ENCODE measurements at places on chromosomes 12 and 14.

GRCh38 chr12:124742111-124742510 is 121.6 kb downstream of the SCARB1 start:
- no peak for DNase-seq

DNA sequence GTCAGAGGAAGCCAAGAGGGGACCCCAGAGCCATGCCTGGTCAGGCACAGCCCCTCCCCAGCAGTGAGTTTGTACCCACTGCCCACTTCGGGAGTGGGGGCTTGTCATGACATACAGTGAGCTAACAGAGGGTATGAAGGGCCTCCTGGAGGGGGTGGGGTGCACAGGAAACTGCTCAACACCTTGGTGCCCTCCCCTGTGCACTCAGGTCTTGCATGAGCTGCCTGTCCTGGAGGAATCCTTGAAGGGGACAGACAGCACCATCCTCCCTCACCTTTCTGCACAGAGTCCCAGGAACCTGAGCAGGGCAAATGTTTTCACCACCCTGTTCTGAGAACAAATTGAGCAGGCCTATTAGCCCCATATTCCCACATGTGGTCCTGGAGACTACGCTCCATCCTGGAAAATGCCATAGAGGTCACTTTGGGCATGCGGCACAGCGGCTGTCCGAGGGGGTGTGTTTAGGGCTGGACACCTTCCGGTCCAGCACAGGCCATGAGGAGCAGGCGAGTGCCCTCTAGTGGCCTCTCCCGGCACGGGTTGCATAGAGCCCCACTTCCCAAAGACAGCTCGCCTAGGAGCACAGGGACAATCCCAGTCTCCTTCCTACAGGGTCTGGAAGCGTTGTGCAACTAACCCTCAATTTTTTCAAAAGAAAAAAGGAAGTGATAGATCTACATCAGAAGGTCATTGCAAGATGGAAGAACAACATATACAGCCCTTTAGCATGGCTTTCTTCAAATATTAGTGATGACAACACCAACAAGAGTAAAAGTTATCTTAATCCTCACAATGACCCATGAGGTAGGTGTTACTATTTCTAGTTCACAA is 31.9 kb upstream of the ZFP36L1 start:
- no peak for DNase-seq

DNA sequence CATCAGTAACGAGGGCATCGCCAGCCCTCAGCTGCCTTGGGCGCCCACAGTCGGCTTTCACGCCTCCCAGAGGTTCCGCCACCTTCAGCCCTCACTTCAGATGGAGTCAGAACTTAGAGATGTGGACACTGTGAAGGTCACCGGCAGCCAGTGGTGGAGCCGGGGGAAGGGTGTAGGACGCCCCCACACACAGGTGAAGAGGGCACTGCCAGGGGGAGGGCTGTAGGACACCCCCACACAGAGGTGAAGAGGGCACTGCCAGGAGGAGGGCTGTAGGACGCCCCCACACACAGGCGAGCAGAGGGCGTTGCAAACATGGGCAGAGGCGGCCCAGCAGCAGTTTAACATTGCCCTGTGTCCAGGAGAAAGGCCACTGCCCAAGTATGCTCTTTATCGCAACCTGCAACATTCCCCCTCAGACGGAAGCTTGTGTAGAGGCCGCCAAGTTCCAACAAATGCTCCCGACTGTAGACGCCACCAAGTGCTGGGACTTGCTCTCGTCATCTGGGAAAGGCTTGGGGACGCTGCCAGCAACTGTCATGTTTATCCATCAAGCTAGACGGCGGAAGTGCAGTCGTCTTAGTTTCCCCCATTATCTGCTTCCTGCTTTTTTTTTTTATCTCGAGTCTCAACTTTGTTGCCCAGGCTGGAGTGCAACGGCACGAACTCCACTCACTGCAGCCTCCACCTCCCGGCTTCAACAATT is 4.9 kb upstream of the ANKLE2 start:
- DNase-seq: no peak

GRCh38 chr12:96769400-96769799 is 137.7 kb upstream of the NEDD1 start:
- no peak for DNase-seq

DNA sequence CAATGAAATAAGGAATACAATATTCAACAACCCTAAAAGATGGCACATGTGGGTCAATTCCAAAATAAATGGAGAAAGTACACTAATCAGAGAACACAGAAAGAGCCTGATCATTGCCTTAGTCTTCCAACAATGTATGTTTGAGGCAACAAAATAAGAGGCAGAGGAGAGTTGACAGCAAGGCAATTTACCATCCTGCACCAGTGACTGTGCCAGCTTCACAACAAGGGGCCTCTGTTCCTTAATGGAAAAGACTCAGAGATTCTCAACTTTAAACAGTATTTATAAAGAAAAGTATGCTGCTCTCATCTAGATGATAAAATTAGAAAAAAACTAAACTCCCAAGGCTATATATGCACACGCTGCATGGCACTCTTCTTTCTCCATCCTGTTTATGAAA is 25.9 kb downstream of the EPS8 start:
- DNase-seq: no peak

GRCh38 chr12:92634202-92634601 is 68.6 kb upstream of the PLEKHG7 start:
- DNase-seq: no peak

GRCh38 chr14:64507376-64508156 is 3.0 kb downstream of the ZBTB1 start:
- DNase-seq: no peak

DNA sequence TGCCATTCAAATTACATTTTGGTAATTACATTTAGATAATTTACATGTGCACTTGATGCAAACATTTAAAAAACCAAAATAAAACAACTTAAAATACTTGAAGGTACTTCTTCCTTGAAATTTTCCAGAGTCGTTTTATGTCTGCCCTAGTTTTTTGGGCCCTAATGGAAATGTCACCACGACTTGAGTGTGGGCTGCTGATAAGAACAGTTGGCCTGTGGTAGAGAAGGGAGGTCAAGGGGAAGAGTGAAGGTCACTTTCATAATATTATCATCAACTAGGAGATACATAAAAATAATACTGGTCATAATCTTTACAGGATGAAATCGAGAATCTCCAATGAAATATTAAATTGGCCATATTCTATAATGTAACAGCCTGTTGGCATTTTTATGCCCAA is 23.1 kb downstream of the ZDHHC17 start:
- DNase-seq: no peak

GRCh38 chr14:103523575-103523954 is 935 bp upstream of the CKB start:
- no peak for DNase-seq

- no peak for DNase-seq
Observed at GRCh38 chr14:36553656-36554260, 28.7 kb downstream of the NKX2-8 start.

DNA sequence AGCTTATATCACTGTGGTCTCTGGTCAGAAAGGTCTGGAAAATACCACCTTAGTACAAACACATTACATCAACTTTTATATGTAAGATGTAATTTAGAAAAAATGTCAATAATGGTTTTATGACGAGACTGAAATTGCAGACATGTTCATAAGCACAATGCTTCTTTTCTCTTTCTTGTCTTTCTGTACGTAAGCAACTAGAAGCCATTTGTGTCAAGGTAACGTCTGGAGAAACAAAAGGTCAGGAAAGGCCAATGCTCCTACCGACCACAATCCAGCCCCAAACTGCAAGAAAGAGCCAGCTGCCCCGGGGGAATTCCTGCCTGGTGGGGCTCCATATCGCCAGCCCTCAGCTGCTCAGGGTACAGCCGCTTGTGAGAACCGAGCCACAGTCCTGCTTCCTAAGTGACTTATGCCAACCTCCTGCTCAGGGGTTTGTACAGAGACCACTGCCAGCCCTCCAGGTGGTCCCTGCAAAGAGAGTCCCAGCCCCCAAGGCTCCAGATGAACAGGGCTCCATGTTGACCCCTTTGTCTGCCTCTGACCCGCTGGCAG is 6.3 kb downstream of the ZNF839 start:
- DNase-seq: no peak

DNA sequence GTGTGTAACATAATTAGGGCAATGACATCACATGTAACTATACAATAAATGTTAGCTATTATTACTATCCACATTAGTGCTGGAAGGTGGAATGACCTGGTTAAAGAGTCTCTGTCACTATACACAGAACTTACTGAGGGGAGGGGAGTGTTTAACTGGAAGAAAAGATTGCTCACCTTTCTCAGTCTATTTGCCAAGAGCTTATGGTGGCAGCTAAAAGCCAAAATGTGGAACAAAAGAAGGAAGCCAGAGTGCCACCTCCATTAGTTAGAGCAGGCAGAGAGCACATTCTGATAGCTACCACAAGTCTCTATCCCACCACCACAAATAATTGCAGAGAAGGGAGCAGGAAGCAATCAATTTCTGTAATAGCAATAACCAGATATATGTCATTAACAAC is 124.4 kb downstream of the MED13L start:
- no peak for DNase-seq

- DNase-seq: no peak
Observed at GRCh38 chr14:81105378-81105777, 115.4 kb downstream of the GTF2A1 start.

- DNase-seq: no peak
Observed at GRCh38 chr14:63454863-63455622, 88.1 kb downstream of the PPP2R5E start.

- no peak for DNase-seq
Observed at GRCh38 chr12:54017027-54017788, 8.4 kb downstream of the HOXC8 start.

- no peak for DNase-seq
Observed at GRCh38 chr12:2501464-2502191, 293.1 kb upstream of the FKBP4 start.

DNA sequence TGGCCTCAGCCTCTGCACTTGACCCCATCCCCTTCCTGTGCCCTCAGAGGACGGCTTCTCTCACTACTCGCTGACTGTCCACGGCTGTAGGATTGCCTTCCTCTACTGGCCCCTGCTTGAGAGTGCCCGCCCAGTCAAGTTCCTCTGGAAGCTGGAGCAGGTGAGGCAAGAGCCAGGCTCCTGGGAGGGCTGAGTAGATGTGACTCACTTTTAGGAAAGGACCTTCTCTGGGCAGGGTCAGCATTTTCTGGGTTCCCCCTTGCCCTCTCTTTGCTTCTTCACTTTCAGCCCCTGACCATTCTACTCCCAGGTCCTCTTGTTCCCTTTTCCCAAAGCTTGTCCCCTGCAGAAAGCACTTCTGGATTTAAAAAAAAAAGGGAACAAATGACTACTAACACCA is 7.7 kb downstream of the CLSTN3 start:
- DNase-seq: no peak

DNA sequence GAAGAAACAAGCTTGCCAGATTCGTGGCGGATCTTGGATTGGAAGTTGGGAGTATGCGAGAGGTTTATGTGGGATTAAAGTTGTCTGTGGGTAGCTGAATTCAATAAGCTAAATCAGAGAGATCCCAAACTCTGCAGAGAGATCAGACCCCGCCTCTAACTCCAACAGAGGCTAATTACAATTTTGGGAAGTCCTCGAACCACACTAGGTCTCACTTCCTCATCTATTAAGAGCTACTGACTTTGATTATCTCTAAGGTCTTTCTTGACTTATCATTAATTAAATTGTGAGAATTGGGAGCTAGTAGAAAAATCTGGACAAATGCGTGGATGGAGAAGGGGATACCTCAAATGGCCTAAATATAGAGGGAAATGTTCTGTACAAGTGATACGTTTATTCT is 9.1 kb downstream of the NTF3 start:
- no peak for DNase-seq

DNA sequence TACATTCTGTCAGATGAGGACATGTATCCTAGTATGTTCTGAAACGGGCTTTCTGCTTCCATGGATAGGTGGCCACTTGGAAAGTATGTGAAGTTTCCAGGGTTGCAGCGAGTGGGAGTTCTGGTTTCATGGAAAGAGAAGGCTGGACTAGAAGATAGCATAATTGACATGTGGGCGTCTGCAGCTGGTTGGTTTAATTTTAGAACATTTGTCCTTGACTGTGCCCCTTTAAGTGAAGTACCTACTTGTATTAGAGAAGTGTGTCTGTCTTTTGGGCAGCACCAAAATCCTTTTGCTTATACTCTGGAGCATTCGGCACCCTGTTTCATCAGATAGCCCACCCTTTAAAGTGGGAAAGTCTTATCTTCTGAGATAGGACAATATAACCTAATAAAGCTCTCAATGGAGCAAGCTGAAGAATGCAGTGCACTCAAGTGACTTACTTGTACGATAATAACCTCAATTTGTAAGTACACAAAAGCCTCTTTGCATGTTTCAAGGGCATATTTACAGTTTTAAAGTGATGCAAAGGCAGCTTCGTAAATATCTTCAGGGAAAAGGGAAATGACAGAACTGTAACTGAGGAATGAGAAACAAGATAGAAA is 35.2 kb downstream of the NTN4 start:
- no peak for DNase-seq

GRCh38 chr14:96176811-96177211 is 27.8 kb upstream of the BDKRB2 start:
- DNase-seq: no peak

GRCh38 chr14:74786796-74787315 is 23.7 kb downstream of the YLPM1 start:
- no peak for DNase-seq

- DNase-seq: no peak
Observed at GRCh38 chr12:62296001-62296400, 35.8 kb downstream of the USP15 start.

DNA sequence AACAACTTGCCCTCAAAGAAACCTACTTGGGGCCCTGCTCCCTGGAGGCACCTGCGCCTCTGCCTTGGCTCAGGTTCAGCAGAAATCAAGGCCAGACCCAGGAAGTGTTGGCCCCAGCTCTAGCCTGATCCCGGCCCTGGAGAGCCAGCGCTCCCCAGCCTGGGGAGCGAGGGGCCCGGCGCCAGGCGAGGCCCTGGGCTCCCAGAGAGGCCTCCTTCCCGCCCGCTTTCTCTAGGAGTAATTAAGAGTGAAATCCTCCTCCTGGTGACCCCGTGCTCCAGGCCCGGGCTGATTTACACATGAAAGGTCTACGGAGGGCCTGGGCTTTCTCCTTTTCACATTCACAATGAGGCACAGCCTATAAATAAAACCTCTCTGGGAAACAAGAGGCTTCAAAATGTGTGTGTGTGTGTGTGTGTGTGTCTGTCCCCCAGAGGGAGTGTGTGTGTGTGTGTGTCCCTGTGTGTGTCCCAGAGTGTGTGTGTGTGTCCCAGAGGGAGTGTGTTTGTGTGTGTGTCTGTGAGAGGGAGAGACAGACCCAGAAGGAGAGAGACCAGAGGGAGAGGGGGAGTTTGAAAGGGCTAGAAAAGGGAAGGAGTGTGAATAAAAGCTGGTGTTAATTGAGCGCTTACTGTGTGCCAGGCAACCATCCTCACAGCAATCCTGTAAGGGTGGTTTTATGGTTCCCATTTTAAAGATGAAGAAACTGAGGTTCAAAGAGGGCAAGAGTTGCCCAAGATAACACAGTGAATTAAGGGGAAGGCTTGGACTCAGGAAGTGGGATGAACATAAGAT is 23.8 kb upstream of the COX6A1 start:
- no peak for DNase-seq
